CD8-positive, alpha-beta T cell (primary cell): ENCODE measurements at places on chromosomes 5 and 9.

GRCh38 chr9:38033941-38034340, 35.1 kb downstream of the SHB start:
- no peak for DNase-seq

GRCh38 chr5:9596171-9596780, 33.9 kb downstream of the TAS2R1 start:
- DNase-seq = no peak

DNA sequence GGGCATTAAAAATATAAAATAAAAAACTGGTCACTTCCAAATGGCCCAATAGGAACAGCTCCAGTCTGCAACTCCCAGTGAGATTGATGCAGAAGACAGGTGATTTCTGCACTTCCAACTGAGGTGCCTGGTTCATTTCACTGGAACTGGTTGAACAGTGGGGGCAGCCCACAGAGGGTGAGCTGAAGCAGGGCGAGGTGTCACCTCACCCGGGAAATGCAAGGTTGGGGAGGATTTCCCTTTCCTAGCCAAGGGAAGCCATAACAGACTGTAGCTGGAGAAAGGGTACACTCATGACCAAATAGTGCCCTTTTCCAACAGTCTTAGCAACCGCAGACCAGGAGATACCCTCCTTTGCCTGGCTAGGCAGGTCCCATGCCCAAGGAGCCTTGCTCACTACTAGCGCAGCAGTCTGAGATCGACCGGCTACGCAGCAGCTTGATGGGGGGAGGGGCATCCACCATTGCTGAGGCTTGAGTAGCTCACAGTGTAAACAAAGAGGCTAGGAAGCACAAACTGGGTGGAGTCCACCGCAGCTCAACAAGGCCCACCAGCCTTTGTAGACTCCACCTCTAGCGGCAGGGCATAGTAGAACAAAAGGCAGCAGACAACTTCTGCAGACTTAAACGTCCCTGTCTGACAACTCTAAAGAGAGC, 12.7 kb downstream of the RLN1 start:
- no peak for DNase-seq

- DNase-seq = no peak
Measured at GRCh38 chr5:21831145-21831787, 1021.9 kb downstream of the CDH12 start.

DNA sequence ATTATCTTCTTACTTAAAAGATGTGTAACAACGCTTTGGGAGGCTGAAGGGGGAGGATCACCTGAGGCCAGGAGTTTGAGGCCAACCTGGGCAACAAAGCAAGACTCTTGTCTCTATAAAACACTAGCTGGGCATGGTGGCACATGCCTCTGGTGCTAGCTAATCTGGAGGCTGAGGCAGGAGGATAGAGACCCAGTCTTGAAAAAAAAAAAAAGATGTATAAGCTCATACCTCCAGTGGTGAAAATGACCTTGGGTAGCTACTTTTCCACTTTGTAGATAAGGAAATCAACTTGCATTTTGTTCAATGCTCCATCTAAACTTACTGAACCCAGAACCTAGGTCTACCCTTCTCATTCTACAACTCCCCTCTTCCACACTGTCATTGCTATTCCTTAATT, 16.6 kb downstream of the ARRDC3 start:
- no peak for DNase-seq

DNA sequence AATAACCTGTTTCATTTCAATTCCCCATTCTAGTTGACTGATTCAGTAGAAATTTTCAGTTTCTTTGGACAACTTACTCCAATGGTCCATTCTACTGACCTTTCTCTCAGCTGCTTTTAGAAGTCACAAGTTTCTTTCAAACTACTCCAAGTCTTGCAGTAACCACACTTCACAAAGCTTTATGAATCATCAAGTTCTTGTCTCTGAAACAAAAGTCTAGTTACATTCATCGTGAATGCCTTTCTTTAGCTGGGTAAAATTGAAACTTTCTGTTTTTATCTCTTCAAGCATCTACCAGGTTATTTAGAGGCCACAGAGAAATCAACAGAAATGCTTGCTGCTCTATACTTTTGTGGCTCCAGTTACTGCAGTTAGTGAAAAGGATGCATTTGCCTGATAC, 405.4 kb downstream of the TMEM232 start:
- DNase-seq = no peak

DNA sequence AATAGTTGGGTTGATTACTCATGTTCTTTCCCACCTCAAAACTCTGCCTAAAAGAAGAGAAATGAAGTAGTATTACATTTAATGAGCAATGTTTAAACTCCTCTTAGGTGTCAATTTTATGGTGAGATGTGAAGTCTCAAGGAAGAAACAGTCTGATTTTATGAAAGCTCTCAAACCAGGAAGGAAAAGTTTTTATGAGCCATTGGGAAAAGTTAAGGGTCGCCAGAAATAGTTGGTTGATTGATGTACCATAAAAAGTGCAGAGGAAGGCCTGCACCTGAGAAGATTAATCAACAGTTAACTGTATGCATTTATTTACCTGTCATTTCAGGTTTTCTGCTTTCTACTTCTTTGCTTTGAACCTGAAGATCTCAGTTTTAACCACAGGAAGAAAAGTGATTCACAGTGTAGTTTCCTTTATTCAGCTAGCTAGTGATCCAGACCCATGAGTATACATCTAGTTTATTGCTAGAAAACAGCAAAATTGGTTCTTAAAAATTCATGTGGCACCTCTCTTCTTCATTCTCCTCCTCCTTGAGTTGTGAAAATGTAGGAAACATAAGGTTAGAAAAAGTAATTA, 133.1 kb downstream of the CSNK1G3 start:
- DNase-seq = no peak

DNA sequence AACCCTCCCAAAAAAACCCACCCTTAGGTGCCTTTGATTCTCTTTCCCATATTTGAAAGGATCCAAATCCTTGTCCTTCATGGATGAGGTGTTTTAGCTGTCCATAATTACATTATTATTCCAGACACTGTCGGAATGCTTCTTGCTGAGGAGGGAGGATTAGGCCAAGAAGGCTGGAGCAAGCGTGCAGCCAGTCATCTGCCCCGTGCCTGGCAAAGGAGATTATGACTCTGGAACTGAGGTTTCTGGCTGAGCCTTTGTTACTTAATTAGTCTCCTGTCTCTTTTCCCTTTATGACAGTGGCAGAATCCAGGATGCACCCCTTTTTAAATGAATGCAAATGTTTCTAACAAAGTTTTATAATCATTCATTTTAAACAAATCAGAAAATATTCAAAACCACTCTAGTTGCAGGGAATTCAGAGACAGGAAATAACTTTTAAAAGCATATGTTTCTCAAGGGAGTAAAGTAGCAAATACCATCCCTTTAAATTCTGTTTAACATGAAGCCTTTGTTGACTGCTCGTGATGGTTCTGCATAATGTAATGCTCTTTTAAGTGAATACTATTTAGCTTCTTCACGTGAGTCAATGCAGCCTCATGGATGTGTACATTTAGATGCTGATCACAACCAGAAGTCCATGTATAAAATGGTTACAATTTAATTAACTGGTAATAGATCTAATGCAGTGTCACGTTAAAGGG, 69.8 kb downstream of the GALNT10 start:
- DNase-seq = no peak

- no peak for DNase-seq
Measured at GRCh38 chr5:113118765-113119164, 142.2 kb downstream of the DCP2 start.

GRCh38 chr9:33148367-33149014, 18.6 kb downstream of the B4GALT1 start:
- DNase-seq = no peak

- DNase-seq = no peak
Measured at GRCh38 chr5:153985498-153985897, 53.2 kb downstream of the FAM114A2 start.

GRCh38 chr5:146283344-146283761, 55.3 kb upstream of the POU4F3 start:
- DNase-seq = no peak

DNA sequence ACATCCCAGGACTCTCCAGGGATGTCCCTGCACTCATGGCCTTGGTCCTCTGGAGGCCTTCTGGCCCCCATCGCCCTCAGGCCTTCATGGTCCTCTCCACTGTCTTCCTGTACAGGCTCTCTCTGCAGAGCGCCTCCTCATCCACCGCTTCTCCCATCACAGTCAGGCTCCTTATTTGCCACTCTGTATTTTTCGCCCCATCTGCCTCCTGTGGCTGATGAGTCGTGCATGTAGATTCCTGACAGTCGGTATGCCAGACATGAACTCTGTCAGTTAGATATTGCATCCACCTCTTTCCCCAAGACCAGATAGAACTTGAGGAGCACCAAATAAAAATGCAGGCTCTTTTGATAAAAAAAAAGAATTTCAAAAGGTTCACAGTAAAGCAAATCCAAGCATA, 362.8 kb downstream of the IRX1 start:
- no peak for DNase-seq

GRCh38 chr5:79151942-79152671, 40.5 kb downstream of the BHMT start:
- no peak for DNase-seq

- no peak for DNase-seq
Measured at GRCh38 chr9:4012441-4012840, 287.4 kb downstream of the GLIS3 start.

DNA sequence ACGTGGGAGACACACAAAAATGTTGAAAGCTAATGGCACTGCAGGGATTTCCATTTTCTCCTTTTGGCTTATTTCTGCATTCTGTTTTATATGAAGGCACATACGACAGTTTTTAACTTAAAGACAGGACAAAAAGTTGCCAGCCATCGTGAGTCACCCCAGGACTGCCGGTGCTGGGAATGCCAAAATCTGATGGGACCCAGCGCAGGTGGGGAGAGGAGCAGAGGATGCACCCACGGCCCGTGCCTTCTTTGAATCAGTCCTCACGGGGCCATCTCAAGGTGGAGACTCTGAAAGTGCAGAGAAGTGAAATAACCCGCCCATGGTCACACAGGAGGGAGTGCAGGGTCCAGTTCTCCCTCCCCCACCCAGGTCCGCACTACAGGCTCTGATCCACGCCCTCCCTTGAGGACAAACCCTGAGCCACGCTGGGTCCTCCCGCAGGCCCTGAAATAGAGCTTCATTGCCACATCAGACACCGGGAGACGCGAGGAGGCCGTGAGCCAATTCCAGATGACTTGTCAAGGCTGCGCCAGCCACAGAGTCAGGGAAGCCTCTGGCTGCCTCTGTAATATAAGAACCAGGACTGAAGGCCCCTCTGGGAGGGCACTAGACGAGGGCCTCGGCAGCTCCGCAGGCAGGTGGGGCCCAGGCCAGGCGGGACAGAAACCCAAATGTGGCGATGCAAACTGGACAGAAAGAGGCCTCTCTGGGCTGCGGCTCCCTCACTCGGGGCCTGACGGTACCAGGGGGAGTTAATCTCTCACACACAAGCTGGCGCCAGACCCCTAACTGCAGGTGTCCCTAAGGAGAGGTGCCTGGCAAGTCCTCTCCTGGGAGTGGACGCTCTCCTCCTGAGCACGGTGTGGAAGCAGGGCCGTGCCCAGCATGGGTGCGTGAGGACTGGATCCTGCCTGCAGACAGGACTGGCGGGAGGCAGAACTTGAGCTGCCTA, 22.9 kb downstream of the ADAMTS2 start:
- DNase-seq = no peak

DNA sequence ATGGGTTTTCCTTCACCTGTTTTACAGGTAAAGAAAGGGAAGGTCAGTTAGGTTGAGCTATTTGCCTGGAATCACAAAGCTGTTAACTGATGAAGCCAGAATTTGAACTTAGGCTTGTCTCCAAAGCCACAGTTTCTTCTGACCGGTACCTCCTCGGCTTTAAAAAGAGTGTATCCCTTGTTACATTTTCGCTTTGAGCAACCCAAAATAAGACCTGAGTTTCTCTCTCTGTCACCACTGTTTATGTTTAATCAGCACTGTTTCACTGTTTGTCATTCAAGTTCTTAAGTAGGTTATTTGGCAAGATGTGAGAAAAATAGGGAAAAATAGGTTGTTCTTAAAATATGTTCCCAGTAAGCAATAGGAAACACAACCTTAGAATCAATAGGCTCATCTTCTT, 84.6 kb downstream of the VCAN start:
- DNase-seq = no peak

DNA sequence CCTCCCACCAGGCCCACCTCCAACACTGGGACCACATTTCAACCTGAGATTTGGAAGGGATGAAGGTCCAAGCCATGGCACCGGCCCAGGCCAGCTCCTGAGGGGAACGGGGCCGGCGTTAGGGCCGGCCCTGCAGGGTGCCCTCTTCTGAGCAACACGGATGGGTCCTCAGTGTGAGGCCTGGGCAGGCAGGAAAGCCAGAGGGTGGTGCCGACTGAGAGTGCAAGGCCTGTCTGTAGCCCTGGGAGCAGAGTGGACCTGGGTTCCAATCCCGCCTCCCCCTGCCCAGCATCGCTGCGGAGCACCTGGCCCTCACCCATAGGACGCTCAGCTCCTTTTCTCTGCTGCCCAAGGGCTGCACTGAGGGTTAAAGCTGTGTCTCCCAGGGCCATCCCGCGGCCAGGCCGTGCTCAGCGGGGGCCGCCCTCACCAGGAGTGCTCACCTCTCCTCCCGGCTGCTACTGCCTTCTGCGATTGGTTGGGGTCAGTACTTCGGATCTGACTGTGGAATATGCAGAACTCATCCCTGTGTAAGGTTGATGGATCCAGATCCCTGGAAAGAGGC, 44.1 kb upstream of the FCN2 start:
- DNase-seq = no peak

DNA sequence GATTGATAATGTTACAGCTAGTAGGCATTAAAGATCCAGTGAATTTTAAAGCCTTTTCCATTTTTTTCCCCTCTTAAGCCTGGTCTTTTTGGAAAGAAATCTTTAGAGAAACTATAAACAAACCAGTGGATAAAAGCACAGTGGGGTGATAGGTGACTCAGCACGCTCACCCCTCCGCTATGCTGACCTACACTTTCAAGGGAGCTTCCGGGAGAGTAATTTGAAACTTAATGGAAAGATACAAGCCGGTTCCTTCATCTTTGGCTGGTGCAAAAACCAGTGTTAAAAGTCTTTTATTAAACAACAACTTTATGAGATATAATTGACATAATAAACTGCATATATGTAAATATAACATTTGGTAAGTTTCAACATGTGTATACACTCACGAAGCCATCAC, 27.0 kb upstream of the ALDOB start:
- DNase-seq = no peak

DNA sequence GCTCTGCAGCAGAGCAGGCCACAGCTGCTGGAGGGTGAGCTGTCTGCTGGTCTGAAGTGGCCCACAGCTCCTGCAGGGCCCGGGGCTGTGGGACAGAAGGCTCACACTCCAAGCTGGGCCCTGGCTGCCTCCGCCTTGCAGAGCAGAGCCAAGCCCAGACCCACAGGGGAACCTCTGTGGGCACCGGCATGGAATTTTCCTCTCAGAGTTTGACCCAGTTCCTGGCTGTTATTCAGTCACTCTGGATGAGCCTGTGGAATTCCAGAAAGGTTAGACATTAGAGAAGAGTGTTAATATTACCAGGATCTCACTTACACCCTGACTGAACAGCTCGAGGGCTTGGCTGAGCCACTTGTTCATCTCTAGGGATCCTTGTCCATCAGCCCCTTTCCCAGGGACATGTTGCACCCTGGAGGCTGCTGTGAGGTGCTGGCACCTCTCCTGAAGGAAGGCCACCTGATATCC, 17.5 kb downstream of the IL9 start:
- DNase-seq = no peak

GRCh38 chr9:101158361-101158760, 129.8 kb downstream of the PLPPR1 start:
- no peak for DNase-seq
